ENCODE measurements at places on chromosomes 16 and 17. TPM values are rescaled to one million over a fixed set of nuclear protein-coding genes. Genes with fewer than 3 reads are reported as not detected.

The ATMIN gene
- 53.4 TPM for polyA plus RNA-seq

The CNTNAP4 gene
- polyA plus RNA-seq: 0.43 TPM

DNA sequence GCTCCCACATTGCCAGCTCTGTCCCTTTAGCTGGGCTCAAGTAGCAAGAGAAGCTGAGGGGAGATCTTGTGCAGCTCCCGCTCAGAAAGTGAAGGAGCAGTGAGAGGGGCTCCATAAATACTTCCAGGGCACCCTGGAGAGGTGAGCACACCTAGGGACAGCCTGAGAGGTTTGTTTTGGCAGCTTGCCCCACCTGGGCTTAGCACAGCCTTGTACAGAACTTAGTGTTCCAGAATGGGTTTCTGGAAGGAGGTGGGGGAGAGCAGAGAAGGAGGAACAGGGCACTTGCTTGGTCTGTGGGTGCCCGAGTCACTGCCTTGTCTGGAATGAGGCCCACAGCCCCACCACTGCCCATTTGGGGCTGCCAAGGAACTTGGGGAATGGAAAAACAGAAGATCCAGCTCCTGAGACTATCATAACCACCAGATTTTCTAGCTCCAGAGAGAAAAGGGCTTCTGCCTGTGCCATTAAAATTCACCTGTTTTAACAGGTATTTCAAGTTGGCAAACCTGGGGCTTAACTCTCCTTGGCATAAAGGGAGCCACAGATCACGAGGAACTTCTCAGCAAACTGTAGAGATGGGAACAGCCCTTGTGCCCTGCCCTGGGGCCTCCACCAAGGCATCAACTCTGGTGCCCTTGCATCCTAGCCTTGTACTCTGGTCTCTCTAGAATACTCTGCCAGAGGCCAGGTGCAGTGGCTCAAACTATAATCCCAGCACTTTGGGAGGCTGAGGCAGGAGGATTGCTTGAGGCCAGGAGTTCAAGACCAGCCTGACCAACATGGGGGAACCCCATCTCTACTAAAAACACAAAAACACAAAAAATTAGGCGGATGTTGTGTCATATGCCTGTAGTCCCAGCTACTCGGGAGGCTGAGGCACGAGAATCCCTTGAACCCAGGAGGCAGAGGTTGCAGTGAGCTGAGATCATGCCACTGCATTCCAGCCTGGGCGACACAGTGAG lies 1.9 kb downstream of the PRR15L start:
- no peak for DNase-seq

- DNase-seq: no peak
Observed at GRCh38 chr16:74718140-74718539, 17.5 kb upstream of the MLKL start.

DNA sequence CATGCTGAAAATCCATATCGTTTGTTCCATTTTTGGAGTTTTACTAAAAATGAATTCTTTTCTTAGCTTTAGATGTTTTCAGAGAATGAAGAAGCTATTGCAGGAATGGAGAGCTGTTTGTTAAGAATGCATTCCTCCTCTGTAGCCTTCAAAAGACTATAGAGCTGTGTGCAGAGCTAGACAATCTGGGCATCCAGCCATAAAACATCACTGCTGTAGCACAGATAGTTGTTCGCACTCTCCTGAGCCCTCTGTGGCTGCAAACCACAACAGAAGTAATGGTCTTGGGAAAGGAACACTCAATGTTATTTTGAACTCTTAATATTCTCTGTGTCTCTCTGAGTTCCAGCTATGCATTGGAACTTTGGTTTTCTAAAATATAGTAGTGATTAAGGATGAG lies 4.9 kb downstream of the TNRC6C start:
- DNase-seq: peak; percentile 40

- no peak for DNase-seq
Observed at GRCh38 chr16:86844695-86845094, 266.3 kb downstream of the FOXL1 start.

The DPEP2 gene
- 0.44 TPM for polyA plus RNA-seq

The SPATA32 gene
- polyA plus RNA-seq: 0.19 TPM

- no peak for DNase-seq
Observed at GRCh38 chr16:48444574-48444973, 59.4 kb upstream of the SIAH1 start.

The FAM20A gene
- 8.7 TPM for polyA plus RNA-seq

DNA sequence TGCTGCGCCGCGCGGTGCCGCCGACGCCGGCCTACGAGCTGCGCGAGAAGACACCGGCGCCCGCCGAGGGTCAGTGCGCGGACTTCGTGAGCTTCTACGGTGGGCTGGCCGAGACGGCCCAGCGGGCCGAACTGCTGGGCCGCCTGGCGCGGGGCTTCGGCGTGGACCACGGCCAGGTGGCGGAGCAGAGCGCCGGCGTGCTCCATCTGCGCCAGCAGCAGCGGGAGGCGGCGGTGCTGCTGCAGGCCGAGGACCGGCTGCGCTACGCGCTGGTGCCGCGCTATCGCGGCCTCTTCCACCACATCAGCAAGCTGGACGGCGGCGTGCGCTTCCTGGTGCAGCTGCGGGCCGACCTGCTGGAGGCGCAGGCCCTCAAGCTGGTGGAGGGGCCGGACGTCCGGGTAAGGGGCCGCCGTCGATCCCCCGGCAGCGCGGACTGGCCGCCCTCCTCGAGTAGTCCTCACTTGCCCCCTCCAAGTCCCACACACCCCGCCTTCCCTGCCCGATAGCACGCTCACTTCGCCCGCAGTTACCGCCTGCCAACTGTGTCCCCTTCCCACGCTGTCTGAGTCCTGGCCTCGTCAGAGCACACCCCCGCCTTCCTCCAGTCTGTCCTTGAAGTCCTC lies 470 bp downstream of the MLYCD start:
- DNase-seq: no peak

The PYY gene
- 0.39 TPM for polyA plus RNA-seq

- DNase-seq: no peak
Observed at GRCh38 chr17:9307313-9307998, 268.2 kb downstream of the STX8 start.

The LIMD2 gene
- 22.5 TPM for polyA plus RNA-seq

- no peak for DNase-seq
Observed at GRCh38 chr16:19382084-19382801, 35.4 kb upstream of the TMC5 start.

GRCh38 chr16:11637320-11637719 lies 30.9 kb upstream of the SNN start:
- DNase-seq: no peak

- DNase-seq: no peak
Observed at GRCh38 chr17:83036666-83037065, 42.7 kb upstream of the METRNL start.

The KRTAP17-1 gene
- not detected for polyA plus RNA-seq

The CSH1 gene
- not detected for polyA plus RNA-seq

DNA sequence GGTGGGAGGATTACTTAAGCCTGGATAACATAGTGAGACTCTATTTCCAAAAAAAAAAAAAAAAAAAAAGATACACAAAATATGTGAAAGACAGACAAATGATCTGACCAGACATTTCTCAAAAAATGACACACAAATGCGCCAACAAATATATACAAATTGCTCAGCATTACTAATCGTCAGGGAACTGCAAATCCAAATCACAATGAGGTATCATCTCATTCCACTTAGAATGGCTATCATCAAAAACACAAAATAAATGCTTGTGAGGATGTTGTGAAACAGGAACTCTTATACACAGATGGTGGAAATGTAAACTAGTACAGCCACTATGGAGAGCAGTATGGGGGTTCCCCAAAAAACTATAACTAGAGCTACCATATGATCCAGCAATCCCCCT lies 62.4 kb downstream of the STX8 start:
- DNase-seq: no peak

- no peak for DNase-seq
Observed at GRCh38 chr17:40241252-40241834, 22.2 kb downstream of the WIPF2 start.

The PHF12 gene
- 46.6 TPM for polyA plus RNA-seq

DNA sequence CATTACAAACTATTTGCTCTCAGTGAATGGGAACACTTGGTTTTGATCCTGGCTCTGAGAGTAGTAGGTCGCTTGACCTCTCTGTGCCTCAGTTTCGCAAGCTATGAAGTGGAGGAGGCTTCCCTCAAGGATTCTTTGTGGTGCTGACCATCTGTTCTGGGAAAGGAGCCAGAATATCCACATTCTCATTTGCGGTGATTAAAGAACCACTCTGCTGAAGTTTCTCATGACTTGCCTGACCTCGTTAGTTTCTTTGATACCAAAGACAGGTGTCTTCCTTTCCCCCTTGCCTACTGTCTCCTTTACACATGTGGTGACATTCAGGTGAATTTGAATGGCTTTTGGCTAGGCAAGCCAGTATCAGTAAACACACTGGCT lies 116.0 kb downstream of the SNX29 start:
- no peak for DNase-seq

DNA sequence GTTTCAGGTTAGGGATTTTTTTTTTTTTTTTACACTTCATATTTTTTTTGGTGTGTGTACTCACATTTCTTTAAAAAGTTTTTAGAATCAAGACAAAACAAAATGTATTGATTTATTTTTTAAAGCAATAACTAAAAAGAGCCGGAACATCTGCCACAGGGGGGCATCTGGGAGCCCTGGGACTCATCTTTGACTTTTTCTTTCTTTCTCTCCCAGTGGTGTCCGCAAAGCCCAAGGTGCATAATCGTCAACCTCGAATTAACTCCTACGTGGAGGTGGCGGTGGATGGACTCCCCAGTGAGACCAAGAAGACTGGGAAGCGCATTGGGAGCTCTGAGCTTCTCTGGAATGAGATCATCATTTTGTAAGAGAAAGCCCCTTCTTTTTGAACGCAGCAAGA lies 36.3 kb downstream of the WWP2 start:
- DNase-seq: no peak

The ITGAD gene
- polyA plus RNA-seq: 0.07 TPM

DNA sequence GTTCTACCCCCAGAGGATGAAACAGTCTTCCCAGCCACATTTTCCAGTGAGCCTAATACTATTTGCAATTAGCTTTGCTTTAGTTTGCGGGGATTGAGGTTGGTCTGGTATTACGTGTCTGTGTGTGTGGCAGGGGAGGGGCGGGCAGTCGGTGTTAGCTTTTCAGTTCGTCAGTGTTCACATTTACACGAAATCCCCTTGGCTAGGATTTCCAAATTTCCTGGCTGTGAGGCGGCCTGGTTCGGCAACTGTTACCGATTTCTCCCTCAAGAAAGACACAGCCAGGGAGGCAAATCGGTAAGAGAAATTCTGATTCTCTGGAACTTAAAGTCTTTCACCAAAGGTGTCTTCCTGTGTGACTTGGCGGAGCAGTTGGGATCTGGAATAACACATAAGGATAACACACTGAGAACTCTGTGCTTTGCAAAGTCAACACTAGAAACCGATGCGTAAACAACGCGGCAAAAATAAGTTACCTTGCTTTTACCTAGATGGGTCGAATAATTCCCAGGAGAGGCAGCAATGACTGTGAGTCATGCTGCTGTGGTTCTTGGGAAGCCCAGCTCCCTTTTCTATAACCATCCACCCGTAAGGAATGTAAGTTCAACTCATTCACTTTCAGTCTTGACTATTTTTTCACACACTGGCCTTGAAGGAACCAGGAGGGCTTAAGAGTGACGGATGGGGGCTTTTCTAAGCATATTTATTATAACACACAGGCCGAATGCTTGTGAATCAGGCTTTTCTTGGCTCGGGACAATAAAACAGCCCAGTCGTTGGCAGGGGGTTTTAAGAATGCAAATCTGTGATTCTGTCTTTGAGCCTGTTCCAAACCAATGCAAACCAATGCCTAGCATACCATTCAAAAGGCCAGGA lies 24.2 kb downstream of the GPRC5B start:
- DNase-seq: no peak

DNA sequence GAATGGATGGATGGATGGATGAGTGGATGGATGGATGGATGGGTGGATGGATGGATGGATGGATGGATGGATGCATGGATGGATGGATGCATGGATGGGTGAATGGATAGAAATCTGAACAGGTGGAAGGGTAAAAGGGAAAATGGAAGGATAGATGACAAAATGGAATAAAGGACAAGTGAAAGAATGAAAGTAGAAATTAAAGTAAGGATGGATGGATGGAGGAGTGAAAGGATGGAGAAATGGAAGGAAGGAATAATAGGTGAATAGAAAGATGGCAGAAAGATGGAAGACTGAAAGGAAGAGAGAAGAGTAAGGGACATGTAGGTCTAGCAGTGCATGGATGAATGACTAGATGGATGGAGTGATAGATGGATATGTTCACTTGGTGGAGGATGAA lies 29.9 kb downstream of the VWA3A start:
- no peak for DNase-seq

DNA sequence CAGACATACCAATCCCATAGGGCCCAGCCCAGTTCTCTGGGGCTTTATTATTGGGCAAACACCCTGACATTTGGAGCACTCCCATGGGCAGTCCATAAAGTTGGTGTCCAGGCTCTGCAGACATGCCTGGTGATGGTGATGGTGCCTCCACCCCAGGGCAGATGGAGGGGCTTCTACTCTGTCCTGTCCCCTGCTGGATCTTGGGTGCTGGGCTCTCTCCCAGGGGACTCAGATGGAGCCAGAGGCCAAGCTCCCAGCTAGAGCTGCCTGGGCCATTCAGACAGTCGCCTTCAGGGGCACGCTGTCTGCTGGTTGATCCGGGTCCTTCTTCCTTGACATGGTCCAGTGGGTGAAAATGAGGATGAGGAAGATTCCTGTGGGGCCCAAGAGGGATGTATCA lies 10.6 kb downstream of the CDH16 start:
- no peak for DNase-seq

The METRN gene
- polyA plus RNA-seq: 9.0 TPM

The SUZ12 gene
- 43.3 TPM for polyA plus RNA-seq

- DNase-seq: no peak
Observed at GRCh38 chr17:81311946-81312345, 16.8 kb upstream of the SLC38A10 start.

GRCh38 chr17:60311186-60311585 lies 80.7 kb downstream of the USP32 start:
- no peak for DNase-seq

- DNase-seq: no peak
Observed at GRCh38 chr17:82237083-82237745, 8.4 kb downstream of the SLC16A3 start.

The PSME3IP1 gene
- 123 TPM for polyA plus RNA-seq

The EPX gene
- polyA plus RNA-seq: 0.91 TPM

The TBC1D28 gene
- not detected for polyA plus RNA-seq

The CTRB2 gene
- 0.13 TPM for polyA plus RNA-seq

DNA sequence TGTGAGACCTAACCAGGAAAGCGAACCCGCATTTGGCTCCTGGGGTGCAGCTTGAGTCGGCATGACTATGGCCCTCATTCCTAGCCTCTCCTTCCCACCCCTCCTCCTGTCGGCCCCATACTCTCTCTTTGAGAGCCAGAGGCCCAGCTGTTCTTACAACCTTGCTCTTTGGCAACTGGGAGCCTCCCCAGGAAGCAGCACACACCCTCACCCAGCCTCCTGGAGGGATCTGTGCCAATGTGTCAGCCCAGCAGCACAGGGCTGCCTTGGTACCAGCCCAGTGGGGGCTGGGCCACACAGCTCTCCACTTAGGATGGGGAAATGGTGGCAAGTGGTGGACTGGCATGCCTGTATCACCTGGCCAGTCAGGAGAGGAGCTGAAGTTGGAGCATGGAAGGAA lies 70.3 kb upstream of the LGALS9 start:
- DNase-seq: no peak

The P2RX5 gene
- polyA plus RNA-seq: 1.4 TPM

The SCNN1B gene
- 31.7 TPM for polyA plus RNA-seq

- DNase-seq: no peak
Observed at GRCh38 chr17:4872786-4873185, 26.6 kb upstream of the C17orf107 start.

The TMEM100 gene
- polyA plus RNA-seq: 62.3 TPM

The ADAP2 gene
- polyA plus RNA-seq: 3.8 TPM

The HAP1 gene
- 0.88 TPM for polyA plus RNA-seq

The CES3 gene
- 2.3 TPM for polyA plus RNA-seq

The SCNN1G gene
- polyA plus RNA-seq: 38.6 TPM
